Ovary (tissue), 10 donors: ENCODE measurements at places on chromosomes 7 and 10.

DNA sequence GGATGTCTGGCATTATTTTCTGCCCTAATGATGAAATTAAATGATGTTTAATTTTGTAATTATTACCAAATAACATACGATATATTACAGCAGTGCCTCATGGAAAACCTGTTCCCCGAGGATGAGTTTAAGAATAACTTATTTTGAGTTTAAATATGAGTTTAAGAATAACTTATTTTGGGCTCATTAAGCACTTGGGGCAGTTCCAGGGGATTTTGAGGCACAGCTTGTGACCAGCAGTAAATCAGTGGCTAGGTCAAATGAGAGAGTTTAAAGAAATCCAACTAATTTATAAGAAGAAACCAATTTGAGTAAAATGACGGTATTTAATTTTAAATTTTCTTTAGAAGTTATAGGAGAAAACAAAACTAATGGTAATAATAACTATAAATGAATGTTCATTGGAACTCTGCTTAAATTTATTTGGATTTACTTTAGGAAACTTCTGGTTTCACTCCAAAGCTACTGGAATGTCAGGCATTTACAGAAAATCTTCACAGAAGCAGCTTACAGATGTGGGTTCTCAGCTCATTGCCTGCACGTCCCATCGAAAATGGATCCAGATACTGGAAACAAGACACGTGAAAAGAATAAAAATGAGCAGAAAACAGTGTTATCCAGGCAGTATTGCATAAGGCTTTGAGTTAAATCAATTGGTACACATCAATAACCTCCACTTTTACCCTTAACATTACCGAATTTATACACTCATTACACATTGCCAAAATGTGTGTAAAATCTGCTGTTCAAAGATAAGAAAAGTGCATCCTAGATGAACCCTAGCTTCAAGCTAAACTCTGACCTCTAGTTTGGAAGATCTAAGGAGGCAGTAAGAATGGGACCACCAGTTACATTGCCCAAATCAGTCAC lies 784.5 kb upstream of the IGFBP3 start:
- DNase-seq: no peak

- DNase-seq: no peak
Observed at GRCh38 chr10:26969145-26969926, 108.6 kb upstream of the ABI1 start.

DNA sequence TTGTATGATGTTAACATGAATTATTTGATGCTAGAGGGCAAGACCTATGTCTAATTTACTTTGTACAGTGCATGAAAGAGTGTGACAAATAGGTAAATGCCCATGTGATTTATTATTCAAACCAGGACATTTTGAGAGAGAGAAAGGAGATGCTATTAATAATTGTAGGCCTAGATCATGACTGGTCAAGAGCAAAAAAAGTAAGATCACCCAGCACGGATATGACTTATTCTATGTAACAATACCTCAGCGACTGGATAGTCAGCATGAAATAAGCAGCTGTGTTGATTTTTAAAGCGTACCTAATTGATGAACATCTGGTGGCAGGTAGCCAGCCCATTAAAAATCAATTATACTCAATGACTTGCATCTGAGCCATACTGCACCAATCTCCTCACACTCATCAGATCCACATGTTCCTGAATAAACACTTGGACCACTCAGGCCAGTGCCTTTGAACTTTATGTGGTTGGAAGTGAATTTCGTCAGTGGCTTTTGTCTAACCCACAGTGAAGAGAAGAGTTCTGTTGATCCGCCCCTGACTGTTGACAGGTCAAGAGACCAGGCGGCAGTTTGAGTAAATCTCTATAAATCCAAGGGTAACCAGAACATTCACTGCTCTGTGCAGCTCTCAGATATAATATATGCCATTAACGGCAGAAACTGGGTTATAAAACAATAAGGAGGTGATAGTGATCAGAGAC lies 435.3 kb downstream of the MDFIC start:
- DNase-seq: no peak

- no peak for DNase-seq
Observed at GRCh38 chr10:85047979-85048378, 719.6 kb downstream of the CCSER2 start.

GRCh38 chr10:7956508-7956907 lies 98.0 kb upstream of the GATA3 start:
- DNase-seq: no peak

DNA sequence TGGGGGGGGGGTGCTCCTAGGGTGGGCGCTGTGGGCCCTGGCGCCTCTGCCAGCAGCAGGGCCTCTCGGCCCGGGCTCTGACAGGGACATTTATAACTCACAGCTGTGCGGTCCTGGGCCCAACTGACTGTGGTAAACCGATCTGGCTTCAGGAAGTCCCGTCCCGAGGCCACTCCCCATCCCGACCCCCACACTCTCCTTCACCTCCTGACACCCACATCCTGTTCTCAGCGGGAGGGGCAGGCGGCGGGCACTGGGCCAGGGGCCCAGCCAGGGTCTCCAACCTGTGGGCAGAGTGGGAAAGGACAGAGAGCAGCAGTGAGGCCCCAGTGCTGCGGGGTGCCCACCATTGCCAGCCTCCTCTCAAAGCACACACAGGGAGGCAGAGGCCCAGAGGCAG lies 69.1 kb downstream of the ZMIZ1 start:
- DNase-seq: peak; percentile 67

DNA sequence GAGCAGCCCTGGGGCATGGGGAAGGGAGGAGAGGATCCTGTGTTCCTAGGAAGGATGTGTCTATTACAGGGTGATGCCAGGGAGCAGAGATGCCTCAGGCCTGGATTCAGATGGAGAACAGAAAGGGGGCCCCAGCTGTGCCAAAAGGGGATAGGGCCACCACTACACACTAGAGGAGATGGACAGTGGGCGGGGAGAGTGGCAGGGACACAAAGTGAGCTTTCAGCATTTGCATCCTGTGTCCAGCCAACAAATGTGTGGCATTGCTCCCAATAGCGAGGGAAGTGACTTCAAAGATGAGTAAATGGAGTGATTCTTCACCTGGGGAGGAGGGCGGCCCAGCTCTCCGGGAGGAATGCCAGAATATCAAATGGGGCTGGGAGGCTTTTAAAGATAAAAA lies 64.9 kb upstream of the WAPL start:
- no peak for DNase-seq

DNA sequence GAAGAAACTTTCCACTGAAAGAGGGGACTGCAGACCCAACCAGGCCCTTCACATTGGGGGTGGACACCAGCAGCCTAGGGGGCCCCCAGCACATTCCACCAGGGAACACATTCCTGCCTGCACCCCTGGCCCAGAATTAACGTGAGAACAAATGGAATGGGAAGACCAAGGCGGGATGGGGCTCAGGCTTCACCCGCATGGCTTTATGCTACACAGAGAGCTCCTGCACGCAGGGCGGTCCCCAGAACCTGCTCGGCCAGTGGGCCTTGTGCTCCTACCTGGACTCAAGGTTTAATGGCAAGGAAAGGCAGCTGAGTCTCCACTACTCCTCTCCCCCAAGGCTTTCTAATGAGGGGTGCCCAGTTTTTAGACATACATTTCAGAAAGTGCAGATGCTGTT lies 146.3 kb upstream of the GPR26 start:
- DNase-seq: no peak

GRCh38 chr7:121394709-121395140 lies 1.4 kb downstream of the FAM3C start:
- no peak for DNase-seq

GRCh38 chr7:12805518-12805928 lies 118.1 kb downstream of the ARL4A start:
- no peak for DNase-seq
